ENCODE measurements at places on chromosomes 1 and 21.
A peak's percentile ranks its signal among the peaks of the same experiment; 100 is the strongest.

DNA sequence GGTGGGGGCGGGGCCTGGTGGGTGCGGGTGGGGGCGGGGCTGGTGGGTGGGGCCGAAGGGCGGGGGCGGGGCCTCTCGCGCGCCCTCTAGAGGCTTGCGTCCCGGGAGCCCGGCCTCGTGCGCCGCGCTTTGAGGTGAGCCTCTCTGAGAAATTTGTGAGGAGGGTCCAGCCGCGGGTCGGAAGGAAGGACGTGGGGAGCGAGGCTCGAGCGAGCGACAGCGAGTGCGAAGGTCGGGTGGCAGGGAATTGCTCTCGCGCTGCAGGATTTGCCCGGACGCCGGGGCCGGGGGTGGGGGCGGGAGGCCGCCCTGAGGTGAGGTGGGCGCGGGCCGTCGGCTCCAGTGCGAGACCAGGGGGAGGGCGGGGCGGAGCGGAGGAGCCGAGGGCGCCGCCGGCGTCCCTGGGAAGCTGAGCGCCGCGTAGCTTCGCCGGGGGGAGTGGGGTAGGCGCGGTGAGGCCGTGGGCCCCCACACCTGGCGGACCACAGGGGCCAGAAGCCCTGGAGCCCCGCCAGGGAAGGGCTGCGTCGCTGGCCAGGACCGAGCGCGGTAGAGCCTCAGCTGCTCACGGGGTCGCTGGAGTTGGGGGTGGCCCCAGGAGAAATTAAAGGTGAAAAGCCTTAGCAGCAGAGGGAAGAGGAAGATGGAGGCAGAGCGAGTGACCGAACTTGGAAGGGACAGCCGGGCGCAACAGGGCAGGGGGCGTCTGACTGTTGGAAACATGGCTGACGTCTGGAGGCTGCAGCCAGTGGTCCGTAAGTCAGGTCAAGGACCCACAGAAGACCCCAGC, 754 bp upstream of the LSS start:
- H3K4me1 ChIP-seq, result peaks cover 18% of the 10 kb centered on the region
- H3K4me3 ChIP-seq, result peak overlapping the region; percentile 77
- peak overlapping the region; percentile 85 for H3K27ac ChIP-seq
- H3K36me3 ChIP-seq, result peaks cover 19% of the 10 kb centered on the region
- no peak for DNase-seq
- H3K27me3 ChIP-seq, result no peaks in the 10 kb centered on the region

DNA sequence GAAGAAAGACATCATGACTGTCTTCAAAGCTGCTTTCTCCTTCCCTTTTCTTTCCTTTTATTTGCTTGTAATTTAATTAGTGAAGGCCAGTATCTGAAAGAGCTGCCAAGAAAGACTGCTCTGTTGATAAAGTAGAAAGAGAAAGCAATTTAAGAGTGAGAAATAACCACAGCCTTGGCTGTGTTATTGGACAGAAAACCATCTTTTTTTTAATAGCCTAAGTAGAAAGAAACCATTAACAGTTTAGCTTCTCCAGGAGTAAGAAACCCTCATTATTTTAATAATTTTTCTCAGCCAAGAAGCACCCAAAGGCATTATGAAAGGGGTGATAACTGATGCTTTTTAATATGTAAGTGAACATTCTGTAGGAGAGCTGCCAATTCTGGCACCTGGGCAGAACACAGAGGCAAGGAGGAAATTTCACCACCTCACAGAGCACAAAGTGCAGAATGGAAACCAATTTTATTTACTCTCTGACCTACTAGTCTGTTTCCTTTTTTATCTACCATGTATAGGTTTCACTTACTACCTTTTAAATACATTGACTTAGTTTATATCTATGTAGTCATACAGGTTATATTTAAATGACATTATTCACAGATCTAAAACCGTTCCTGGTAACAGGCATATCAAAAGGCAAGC, 703.2 kb downstream of the MRPL39 start:
- H3K4me3 ChIP-seq, result no peak overlapping the region
- no peak overlapping the region for H3K27ac ChIP-seq
- H3K36me3 ChIP-seq, result no peaks in the 10 kb centered on the region

- no peak overlapping the region for H3K4me3 ChIP-seq
- H3K36me3 ChIP-seq, result no peaks in the 10 kb centered on the region
- DNase-seq, result peak; percentile 87
- H3K27me3 ChIP-seq, result no peaks in the 10 kb centered on the region
These were observed 17.6 kb upstream of the CCT8 start for GRCh38 chr21:29091033-29091432.

DNA sequence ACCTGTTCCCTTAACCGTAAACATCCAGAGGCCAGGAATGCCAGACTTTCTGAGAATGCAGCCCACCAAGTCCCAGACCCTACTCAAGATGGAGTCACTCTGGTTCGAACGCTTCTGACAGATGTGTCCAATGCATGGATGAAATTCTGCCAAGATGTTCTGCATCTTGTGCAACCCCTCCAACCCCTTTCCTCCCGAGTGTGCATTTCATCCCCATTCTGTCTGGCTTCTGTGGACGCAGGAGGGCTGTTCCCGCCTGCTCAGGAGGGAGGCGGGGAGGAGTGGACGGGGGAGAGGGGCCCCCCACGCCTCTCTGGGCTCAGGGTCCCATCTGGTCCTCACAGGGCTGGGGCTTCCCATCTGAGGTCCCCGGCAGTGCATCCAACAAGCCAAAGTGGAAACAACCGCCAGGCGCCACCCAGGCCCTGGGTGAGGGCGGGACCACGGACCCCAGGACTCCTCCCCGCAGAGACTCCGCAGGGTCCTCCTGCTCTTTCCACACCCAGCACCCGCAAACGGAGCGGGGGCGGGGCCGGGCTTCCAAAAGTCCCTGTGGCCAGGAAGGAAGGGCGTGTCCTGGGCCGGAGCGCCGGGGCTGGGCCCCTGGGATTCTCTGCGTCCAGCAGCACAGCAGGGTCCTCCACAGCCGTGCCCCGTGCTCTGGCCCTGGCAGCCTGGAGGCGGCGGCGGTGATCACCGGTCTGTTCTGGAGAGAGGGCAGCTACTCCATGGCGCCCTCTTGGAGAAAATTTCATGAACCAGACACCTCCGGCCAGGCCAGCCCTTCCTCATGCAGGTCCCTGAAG, 27.8 kb upstream of the SUMO3 start:
- no peaks in the 10 kb centered on the region for H3K27me3 ChIP-seq
- peaks cover 17% of the 10 kb centered on the region for H3K4me1 ChIP-seq
- peak overlapping the region; percentile 2 for H3K27ac ChIP-seq
- no peak overlapping the region for H3K4me3 ChIP-seq

DNA sequence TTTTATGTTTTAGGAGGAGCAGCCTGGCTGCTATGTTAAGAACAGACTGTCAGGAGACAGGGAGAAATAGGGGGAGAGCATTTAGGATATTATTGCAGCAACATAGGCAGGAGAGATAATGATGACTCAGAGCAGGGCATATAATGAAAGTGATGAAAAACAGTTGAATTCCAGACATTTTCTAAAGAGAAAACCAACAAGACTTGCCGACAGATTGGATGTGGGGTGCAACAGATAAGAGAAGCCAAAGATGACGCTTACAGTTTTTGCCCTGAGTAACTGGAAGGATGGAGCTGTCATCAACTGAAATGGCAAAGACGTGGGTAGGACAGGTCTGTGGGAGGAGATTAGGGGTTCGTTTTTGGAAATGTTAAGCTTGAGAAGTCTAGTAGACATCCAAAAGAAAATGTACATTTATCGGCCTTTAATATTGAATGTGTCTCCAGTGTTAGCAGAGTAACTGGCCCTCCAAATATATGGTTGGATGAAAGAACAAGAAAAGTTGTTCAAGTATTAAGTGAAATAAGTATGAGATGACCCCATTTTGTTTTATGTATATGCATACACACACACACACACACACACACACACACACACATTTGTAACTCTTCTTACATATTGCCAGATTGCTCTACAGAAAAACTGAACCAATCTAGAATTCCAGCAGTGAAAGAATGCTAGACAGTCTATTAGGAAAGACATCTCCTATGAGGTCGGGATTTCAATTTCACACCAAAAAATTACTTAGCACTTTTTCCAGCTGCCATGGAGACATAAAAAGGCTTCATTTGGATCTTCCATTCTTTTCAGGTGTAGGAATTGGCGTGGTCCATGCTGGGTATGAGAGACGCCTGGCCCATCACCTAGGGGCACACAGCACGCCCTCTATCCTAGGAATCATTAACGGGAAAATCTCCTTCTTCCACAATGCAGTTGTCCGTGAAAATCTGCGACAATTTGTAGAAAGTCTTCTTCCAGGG, 17.2 kb downstream of the DNAJC16 start:
- H3K27ac ChIP-seq, result no peak overlapping the region
- peak; percentile 38 for DNase-seq
- no peak overlapping the region for H3K4me3 ChIP-seq

DNA sequence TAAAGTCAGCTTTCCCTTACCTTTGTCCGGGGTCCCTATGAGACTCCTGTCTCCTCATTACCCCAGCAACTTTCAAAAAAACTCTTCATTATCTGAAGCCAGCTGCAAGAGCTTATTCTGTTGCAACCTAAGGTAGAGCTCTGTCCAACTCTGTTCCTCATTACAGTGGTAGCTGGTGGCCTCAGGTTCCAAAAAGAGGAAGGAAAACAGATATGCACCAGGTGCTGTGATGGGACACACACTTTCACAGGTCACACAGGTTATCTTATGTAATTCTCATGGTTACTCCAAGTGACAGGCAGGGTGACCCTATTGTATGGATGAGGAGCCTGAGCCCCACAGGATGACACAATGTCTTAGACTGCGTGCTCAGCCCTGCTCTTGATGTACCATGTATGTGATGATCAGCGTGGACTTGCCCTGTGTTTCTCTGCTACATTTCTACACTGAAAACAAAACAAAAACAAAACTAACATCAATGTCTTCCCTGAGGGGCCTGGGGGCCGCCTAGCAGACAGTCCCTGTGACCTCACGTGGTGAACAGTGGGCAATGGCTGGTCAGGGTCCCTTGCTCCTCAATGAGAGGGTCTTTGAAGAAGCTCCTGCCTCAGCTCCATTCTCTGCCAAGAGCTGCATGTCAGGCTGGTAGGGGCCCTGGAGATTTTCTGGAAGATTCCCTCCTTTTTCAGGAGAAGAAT, 9.7 kb upstream of the TENT5C start:
- no peaks in the 10 kb centered on the region for H3K4me1 ChIP-seq
- H3K4me3 ChIP-seq, result no peak overlapping the region
- H3K36me3 ChIP-seq, result no peaks in the 10 kb centered on the region
- DNase-seq, result no peak
- H3K27me3 ChIP-seq, result no peaks in the 10 kb centered on the region
